ENCODE measurements at places on chromosomes 5 and 9.
A peak's percentile ranks its signal among the peaks of the same experiment; 100 is the strongest.

- no peak for DNase-seq
These were observed 135.6 kb upstream of the SMARCA2 start for GRCh38 chr9:1879501-1879900.

GRCh38 chr9:31445960-31446359 is 938.5 kb upstream of the ACO1 start:
- DNase-seq: no peak

DNA sequence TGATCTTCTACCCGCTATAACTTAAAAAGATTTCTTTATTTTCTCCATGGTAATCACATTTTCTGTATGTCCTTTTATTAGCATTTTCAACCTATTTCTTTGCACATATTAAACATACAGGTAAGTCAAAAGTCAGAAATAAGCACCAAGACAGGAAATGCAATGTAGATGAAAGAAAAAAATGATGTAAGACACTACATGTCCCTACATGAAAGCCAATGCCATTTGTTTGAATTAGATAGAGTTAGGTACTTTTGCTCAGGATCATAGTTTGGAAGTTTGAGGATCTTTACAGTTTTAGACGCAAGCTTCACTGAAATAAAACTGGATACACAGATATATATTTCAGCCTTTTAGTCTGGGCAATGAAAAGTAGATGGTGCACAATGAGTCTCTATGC is 453.1 kb upstream of the MEF2C start:
- DNase-seq: no peak

GRCh38 chr9:20216438-20216837 is 405.9 kb downstream of the MLLT3 start:
- DNase-seq: no peak

GRCh38 chr9:91586282-91586681 is 162.7 kb upstream of the NFIL3 start:
- peak; percentile 92 for DNase-seq

GRCh38 chr5:138753794-138754698 is 821 bp downstream of the CTNNA1 start:
- peak; percentile 96 for DNase-seq

DNA sequence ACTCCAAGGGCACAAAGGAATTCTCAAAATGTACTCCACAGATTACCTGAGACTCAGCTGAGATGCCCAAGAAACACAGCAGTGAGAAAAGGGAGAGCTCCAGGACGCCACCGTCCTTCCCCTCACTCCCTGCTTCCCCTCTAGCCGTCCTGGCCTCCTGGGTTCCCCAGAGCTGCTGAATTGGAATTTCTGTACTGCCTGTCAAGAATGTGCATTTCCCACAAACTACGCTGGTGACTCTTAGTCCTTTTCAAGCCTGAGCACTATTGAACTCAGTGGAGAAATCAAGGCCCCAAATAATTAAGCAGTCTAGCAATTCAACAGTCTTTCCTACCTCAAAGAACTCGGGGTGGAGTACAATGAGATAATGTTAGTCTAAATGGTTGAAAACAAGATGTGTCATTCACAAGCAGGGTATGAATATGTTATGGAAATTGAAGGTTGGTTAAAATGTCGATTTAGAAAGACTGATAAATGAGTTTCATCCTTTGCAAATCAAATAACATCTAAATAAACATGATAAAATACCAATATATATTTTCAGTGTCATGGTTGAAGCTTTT is 153.2 kb downstream of the MED27 start:
- no peak for DNase-seq

GRCh38 chr5:65332591-65332990 is 149.1 kb downstream of the ADAMTS6 start:
- no peak for DNase-seq

DNA sequence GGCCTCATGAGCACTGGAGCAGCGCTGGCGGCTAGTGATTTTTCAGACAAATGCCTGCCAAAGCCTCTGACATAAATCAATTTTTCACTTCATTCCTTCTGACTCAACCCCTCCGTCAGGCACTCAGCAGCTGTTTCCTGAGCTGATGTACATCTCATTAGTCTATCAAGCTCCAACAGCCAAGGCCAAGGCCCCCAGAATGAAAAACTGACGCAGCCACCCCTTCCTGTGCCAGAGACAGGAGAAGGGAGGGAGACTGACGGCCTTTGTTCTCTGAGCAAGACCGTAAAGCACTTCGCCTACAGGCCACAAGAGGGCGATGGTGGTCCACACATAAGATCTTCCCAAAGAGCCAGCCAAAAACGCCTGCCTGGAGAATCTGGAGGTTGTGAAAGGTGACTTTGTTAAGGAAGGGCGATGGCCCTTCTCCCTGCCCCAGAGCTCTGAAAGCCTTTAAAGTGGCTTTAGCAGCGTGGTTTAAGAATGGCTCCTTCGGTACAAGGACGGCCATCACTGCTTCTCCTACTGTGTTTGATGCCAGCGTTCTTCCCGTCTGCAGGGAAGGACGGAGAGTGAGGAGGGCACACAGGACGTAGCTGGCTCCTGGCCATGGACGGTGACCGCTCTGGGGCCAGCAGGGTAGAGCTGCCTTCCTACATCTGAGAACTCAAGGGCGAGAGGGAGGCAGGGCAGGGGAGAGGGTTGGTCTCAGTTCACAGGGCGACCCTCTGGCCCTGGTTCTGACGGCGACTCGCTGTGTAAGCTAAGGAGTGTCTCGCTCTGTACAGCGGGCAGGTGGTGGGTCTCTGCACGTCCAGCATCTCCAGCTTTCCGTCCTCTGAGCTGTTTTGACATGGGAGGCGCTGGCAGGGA is 37.0 kb downstream of the ALG2 start:
- peak; percentile 79 for DNase-seq

DNA sequence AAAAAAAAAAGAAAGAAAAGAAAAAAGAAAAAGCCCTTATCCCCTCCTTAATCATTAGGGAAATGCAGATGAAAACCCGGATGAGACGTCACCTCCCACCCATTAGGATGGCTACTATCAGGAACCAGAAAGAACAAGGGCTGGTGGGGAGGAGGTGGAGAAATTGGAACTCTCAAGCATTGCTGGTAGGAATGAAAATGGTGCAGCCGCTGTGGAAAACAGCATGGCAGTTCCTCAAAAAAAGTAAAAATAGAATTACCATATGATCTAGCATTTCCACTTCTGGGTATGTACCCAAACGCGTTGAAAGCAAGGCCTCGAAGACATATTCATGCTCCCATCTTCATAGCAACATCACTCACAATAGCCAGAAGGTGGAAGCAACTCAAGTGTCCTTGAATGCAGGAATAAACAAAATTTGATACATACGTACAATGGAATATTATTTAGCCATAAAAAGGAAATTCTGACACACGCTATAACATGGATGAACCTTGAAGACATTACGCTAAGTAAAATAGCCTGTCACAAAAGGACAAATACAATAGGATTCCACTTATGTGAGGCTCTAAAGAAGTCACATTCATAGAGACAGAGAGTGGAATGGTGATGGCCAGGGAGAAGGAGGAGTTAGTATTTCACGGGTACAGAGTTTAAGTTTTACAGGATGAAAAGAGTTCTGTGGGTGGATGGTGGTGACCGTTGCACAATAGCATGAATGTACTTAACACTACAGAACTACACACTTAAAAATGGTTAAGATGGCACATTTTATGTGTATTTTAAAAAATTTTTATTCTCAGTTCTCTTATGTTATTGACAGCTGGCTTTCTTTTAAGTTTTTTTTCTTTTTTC is 166.8 kb upstream of the IER5L start:
- no peak for DNase-seq

GRCh38 chr9:109297899-109298298 is 23.0 kb downstream of the EPB41L4B start:
- DNase-seq: no peak

GRCh38 chr9:100058699-100059579 is 39.9 kb downstream of the ERP44 start:
- no peak for DNase-seq

DNA sequence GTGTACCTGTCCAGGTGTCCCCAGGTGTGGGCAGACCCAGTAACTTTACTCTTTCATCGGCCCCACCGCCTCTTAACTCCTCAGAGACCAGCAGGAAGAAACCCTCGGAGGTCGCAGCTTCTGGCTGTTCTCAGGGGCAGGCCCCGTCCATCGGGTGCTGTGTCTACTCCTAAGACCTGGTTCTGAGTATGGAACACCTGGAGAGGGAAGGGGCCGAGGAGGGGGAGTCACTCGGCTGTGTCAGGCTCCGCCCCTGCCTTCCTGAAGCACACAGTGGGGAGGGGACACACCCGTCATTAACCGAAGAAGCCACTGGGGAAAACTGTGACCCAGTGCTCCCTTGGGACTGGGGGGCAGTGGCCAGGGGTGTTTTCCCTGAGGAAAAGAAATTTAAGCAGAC is 22.3 kb downstream of the NTNG2 start:
- no peak for DNase-seq

DNA sequence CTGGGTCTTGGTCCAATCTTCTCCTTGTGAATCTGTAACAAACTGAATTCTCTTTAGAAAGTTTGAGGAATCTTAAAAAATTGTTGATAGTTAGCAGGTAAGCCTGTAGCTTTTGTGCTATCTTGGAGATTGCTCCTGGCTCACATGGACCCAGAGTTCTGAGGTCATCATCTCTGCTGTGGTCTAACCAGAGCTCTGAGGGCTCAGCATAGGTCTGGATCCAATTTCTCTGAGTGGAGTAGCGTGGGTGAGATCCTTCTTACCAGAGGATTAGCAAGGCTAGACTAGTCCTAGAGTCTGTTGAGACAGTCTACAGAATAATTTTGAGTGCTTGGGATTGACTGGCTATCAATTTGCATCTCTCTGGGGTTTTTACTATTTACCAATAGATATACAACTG is 60.5 kb upstream of the IL6ST start:
- DNase-seq: no peak

GRCh38 chr5:128341056-128341455 is 197.0 kb downstream of the FBN2 start:
- DNase-seq: no peak

DNA sequence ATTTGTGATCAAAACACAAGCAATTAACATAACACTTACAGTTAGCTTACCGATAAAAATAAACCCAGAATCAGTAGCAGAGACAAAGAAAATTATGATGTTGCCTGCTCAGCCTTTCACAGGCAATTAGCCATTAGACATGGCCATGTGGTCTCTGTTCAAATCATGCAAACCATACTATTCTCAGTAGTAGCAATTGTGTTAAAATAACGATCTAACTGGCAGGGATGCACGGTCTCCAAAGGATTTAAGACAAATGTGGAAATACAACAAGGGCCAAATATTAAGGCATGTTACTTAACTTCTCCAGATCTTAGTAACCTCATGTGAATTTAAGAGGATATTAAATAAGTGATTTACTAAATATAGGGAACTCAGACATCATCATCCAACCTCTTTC is 59.5 kb downstream of the PTBP3 start:
- no peak for DNase-seq

DNA sequence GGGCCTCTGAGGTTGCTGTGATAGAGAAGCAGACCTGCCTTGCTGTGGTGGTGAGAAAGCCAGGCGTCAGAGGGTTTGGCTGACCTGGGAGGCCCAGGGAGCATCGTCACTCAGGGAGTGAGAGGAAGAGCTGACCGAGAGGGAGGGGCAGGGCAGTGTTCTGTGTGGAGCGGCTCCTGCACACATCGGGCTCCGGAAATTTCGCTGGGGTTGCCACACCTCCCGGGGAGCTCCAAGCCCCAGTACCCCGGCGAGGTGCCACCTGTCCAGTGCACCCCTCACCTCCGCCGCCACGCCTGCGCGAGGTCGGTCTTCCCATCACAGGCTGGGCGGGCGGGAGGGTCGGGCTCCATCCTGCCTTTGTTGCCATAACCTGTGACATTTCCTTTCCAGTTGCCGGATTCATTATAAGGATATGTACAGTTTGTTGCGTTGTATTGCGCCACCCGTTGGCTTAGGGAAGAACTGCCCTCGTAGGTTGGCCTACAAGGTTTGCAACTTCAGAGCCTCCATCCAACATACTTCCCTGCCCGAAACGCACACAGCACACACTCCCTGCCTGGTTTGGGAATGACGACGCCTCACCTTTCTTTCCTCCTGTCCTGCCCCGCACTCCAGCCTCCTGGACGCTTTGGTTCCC is 223.2 kb downstream of the CACNA1B start:
- no peak for DNase-seq

GRCh38 chr5:1665803-1666202 is 133.8 kb downstream of the MRPL36 start:
- no peak for DNase-seq

GRCh38 chr5:142191776-142192175 is 83.2 kb downstream of the NDFIP1 start:
- DNase-seq: no peak

DNA sequence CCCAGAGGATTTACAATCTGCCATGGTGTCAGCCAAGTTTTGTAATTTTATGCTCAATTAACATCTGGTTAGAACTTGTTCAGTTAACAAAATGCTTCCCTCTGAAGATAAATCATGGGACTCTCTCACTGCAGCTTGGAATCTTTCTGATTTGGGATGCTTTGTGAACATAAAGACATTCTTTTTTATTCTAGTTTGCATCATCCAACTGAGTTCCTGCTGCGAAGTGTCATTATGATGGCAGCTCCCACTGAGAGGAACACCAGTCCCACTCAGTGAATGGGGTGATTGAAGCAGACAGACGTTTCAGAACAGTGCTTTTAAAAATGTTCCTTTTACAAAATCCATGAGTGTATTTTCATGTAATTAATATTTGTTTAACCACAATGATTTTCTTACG is 863.8 kb downstream of the TLE4 start:
- no peak for DNase-seq

DNA sequence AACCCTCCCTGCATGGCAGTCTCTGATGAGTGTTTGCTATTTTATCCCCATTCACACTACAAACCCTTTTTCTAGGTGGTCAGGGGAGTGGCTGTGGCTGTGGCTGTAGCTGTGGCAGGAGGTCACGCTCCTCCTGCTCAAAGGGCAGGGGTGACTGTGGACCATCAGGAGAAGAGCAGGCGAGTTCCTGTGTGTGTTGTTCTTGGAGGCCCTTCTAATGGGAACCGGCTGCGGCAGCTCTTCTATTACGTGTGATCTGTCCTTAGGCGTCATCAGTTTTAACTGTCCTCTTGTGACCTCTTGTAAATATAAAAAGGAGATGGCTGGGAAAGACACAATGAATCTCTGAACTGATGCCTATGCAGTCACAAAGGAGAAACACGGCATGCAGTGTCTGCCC is 65.1 kb downstream of the ANKH start:
- DNase-seq: peak; percentile 37

GRCh38 chr9:84490842-84491325 is 150.3 kb upstream of the SLC28A3 start:
- no peak for DNase-seq

GRCh38 chr5:10728679-10729078 is 32.4 kb downstream of the DAP start:
- DNase-seq: no peak

Measured in SW480 (cell line).